ENCODE measurements at places on chromosomes 1 and 21.

- no peak for DNase-seq
These were observed 11.2 kb downstream of the TRAF3IP3 start for GRCh38 chr1:209767096-209767495.

GRCh38 chr1:82042306-82043060, 241.7 kb downstream of the ADGRL2 start:
- no peak for DNase-seq

DNA sequence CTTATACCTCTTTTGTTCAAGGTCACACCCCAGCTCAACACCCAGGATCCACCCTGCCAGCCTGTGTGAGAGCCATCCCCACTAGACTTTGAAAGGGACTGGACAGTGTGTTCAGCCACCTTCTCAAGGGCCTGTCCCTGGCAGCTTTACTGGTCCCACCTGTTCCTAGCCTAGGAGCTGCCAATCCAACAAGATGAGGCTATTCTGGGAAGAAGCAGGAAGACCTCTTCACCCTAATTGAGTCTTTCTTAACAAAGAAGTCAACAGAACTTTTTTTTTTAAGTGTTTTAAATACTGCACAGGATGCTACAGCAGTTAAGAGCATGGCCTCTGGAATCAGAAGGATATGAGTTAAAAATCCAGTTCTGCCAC, 95.8 kb upstream of the HOOK1 start:
- DNase-seq: no peak

DNA sequence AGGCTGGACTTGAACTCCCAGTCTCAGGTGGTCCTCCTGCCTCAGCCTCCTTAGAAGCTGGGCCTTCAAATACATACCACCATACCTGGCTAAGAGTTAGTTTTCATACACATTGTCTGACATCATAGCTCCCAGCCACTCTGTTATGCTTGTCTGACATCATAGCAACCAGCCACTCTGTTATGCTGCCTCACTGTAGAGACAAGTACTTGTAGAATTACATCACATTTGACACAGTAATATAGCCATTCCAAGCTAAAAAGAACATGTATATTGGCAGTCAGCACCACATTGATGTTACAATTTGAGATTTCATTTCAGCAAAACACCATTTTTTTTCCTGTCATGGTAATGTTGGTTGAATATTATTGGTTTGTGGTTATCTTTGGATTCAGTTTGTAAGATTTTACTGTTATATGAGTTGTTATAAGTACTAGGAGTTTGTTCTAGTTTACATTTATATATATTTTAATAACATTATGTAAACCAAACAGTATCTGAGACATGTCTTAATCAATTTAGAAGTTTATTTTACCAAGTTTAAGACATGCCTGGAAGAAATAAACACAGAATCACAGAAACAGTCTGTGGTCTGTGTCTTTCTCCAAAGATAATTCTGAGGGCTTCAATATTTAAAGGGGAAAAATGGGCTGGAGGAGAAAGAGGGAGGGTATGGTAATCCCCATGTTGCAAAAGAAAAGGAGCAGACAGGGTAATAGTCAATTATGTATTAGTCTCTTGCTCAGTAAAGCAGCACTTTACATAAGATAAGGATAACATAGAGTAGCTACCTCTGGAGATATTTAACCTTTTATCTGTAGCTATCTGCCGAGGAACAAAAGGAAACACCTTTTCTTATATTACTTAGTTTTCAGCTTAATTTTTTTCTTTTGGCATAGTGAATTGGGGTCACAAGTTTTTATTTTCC, 43.0 kb downstream of the XPR1 start:
- DNase-seq: no peak

GRCh38 chr1:52640697-52641096, 7.7 kb downstream of the SHISAL2A start:
- no peak for DNase-seq

DNA sequence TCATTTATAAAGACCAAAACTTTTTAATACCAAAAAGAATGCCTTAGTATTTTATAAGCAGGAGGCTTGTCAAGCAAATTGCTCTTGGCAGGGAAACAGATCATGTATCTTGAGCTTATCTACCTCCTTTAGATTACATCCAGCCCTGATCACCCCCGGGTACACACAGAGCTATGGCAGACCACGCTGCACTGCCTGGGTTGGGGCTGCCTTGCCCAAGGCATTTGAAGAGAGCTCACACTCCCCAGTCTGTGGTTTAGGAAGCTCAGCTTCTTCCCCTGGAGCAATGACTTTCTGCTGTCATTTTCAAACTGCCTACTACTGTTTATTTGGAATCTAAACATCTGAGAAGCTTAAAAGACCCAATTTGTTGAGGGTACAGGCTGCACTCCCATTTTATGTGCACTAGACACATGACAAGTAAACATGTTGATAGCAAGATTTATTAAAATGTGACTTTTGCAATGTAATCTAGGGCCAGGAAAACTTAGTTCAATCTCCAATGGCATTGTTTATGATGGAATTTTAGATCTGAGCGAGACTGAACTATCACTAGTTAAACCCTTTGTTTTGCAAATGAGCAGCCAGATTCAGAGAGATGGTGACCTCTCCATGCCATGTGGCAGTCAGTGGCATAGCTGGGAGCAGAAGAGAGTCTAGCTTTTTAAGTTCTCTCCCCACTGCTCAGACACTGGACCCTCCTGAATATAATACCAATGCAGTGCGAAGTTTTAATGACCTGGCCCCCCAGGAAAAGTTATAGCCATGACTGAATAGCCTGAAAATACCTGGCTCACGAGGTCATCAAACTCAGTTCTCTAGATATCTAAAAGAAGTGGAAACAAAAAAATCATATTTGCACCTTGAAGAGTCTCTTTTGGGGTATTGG, 214.9 kb downstream of the HLX start:
- DNase-seq: no peak

DNA sequence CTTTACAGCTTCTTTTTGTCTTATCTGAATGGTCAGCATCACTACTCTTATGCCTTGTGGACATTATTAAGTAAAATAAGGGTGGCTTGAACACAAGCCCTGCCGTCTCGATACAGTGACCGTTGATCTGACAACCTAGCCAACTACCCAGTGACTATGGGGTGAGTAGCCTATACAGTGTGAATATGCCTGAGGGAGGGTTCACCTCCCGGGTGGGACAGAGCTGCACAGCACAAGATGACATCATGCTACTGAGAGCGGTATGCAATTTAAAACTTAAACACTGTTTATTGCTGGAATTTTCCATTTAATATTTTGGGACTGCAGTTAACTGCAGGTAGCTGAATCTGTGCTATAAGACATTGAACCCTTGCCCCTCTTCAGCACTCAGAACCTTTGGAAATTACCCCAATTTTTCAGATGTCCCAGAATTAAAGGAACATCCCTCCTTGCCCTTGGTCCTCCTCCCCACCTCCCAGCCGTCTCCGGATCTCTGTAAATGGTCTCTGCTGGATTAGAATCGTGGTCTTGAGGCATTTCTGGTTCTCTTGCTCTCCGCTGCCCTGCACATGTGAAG, 618.5 kb downstream of the PTPRU start:
- DNase-seq: no peak

DNA sequence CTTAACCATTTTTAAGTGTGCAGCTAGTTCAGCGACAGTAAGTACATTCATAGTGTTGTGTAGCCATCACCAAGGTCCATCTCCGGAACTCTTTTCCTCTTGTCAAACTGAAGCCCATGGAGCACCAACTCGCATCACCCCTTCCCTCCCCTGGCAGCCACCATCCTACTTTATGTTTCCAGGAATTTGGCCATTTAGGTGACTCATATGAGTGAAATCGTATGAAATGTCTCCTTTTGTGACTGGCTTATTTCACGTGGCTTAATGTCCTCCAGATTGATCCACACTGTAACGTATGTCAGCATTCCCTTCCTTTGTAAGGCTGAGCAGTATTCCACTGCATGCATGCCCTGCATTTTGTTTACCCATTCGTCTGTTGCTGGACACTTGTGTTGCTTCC, 2.5 kb downstream of the COL6A2 start:
- DNase-seq: no peak

- DNase-seq: no peak
These were observed 9.6 kb upstream of the TFF1 start for GRCh38 chr21:42375966-42376337.

GRCh38 chr1:67134695-67135094, at the start of gene C1orf141:
C1orf141 (minus strand) TSS chr1:67134970; CDS start chr1:67127240, 7,730 bp downstream.
- DNase-seq: no peak

- no peak for DNase-seq
These were observed at the start of gene KCNE1 for GRCh38 chr21:34511787-34512455. KCNE1 (minus strand) TSS chr21:34512210; CDS start chr21:34449634, 62,576 bp downstream.

- no peak for DNase-seq
These were observed 6.2 kb upstream of the MAPKAPK2 start for GRCh38 chr1:206678490-206678889.

- DNase-seq: no peak
These were observed 6.4 kb upstream of the NBPF11 start for GRCh38 chr1:148158341-148159003.

GRCh38 chr1:216210081-216210480, 213.2 kb downstream of the USH2A start:
- DNase-seq: no peak

DNA sequence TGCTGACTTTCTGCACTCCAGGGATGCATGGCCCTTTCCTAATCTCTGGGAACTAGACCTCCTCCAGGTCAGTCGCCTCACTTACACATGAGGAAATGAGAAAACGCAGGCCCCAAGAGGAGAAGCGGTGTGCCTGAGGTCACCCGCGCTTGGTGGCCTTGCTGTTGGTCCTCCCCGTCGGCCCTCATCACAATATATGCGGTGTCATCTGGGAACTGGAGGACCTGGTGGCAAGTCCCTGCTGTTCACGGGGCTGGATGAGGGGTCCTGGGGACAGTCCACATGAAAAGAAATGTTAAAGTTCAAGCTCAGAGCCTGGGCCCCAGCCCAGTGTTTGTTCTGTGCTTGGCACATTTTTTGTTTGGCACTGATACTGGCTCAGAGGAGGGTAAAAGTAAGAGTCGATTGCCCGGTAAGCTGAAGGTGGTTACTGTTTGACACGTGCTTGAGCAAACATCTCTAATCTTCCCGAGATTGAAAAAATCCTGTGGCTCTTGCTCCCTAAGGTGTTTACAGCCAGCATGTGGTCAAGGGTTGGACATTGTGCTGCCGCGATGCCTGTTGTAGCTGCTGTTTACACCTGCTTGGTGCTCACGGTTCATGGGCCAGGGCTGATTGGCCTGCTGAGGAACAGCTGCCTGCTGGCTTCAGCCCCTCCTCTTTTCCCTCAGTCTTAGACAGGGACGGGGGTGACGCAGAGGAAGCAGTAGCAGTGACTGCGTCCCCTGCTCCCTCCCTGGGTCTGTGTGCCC, 5.2 kb downstream of the COQ8A start:
- DNase-seq: no peak

DNA sequence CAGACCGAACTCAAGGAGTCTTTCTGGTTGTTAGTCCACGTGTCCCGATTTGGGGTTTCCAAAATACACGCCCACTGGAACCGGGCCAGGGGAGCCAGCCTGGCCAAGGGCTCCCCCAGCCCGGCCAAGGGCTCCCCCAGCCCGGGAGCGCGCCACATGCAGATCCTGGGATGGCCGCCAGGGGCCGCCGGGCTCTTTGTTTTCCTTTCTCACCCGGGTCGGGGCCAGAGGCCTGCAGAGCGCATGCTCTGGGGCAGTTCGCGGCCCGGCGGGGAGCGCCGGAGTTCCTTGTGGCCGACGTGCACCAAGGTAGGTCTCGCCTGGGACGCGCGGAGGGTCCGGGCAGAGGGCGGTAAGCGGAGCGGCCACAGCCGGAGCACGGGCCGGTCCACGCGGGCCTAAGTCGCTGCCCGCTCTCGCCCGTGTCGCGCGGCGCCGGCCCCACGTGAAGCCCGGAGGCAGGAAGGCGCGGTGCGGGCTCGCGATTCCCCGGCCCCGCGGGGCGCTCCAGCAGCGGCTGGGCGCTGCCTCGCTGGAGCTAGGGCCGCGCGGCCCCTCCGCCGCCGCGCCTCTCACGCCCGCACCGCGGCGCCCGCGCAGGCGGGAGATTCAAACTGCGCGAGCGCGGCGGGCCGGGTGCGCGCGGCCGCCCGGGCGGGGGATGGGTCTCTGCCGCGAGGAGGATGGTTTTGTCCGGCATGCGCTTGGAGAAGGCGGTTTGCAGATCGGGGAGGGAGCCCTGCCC, 12.3 kb downstream of the RCC1 start:
- DNase-seq: no peak

DNA sequence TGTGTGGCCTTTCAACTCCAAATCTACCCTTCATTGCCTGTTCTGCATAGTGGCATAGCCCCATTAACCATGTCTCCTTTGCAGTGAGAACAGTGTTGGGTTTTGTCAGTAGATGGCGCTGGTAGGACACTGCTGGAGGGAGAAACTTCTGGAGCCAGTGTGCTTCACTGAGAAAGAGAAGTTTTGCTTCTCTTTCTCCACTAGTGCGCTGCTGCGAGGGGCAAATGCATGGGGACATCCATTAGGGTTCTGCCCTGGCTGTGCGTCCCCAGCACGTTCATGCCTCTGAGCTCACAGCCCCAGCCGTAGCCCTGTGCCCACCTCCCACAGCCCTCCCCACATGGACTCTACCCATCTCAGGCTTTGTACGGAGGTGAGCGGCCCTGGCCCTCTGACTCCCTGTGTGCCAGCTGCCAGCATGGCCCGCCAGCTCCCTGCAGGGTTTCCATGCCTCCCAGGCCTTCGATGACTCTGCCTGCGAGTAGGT, 53.1 kb downstream of the RIMS3 start:
- no peak for DNase-seq

GRCh38 chr1:39926820-39927219, 25.1 kb upstream of the MYCL start:
- DNase-seq: no peak

- DNase-seq: no peak
These were observed 15.5 kb upstream of the MAST2 start for GRCh38 chr1:45787905-45788304.

DNA sequence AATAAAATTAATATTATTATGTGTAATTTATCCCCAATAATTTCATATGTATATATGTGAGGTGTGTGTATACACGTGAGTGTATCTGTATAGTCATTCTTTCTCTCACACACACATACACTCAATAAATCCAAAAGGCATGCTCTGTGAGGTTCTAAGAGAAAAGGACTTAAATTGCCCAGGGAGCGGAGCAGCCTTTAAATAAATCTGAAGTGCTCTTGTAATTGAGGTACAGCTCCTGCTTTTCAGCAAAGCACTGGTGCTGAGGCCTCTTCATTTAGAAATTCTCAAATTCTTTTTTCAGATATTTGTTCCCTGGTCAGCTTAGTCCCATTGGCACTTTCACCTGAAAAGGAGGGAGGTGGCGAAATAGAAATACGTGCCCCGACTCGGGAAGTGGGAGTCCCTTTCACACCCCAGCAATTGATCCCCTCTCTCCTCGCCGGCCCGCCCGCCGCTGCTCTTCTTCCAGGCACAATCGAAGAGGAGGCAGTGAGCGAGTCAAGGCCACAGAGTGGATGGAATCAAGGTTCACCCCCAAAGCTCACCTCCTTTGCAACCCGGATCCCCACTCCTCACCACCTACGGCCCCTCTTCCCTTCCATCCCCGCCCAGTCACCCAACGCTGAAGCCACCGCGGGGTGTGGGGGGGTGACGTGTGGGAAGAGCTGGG, 944 bp downstream of the PLPPR5 start:
- DNase-seq: no peak

DNA sequence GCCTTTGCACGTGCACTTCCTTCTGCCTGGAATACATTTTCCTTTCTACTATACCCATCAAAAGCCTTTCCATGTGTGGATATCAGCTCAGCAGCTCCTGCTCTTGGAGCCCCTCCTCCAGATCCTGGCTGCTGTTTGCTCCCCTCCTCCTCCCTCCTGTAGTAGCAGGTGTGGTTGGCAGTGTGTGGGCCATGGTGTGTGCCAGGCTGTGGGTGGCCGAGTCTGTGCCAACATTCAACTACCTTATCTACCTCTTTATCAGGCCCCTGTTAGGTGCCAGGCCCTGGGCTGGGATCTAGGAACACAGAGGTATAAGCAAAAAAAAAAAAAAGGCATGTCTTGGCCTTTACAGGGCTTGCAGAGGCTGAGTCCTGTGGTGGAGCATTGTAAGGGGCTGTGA, 180.6 kb upstream of the JUN start:
- DNase-seq: no peak

Measured in epithelial cell of proximal tubule (primary cell).